ENCODE measurements at places on chromosomes 16 and 17. TPM values are rescaled to one million over a fixed set of nuclear protein-coding genes. Genes with fewer than 3 reads are reported as not detected.

The TBC1D3 gene
- polyA plus RNA-seq, result not detected

The WNK4 gene
- polyA plus RNA-seq, result not detected

The PIPOX gene
- 0.99 TPM for polyA plus RNA-seq

The NXPH3 gene
- not detected for polyA plus RNA-seq

The PLA2G10 gene
- not detected for polyA plus RNA-seq

The NTN1 gene
- not detected for polyA plus RNA-seq

The AGRP gene
- not detected for polyA plus RNA-seq

The MT1F gene
- polyA plus RNA-seq, result 60.7 TPM

The CETP gene
- not detected for polyA plus RNA-seq

The C16orf96 gene
- polyA plus RNA-seq, result 0.05 TPM

The CCDC144A gene
- 1.5 TPM for polyA plus RNA-seq

The SEPTIN12 gene
- polyA plus RNA-seq, result not detected

The LAT gene
- polyA plus RNA-seq, result 331 TPM

The ANKRD40CL gene
- not detected for polyA plus RNA-seq

The DBNDD1 gene
- polyA plus RNA-seq, result 0.94 TPM

The CDC42EP4 gene
- 0.29 TPM for polyA plus RNA-seq

The HSD11B2 gene
- not detected for polyA plus RNA-seq

The TP53TG3 gene
- not detected for polyA plus RNA-seq

The TEKT5 gene
- polyA plus RNA-seq, result not detected

The MLST8 gene
- polyA plus RNA-seq, result 30.8 TPM

The CRHR1 gene
- not detected for polyA plus RNA-seq

The DNAH3 gene
- polyA plus RNA-seq, result not detected

The NSMCE1 gene
- 132 TPM for polyA plus RNA-seq

The SCIMP gene
- polyA plus RNA-seq, result 0.81 TPM

The CBX2 gene
- polyA plus RNA-seq, result 0.10 TPM

The SMIM5 gene
- polyA plus RNA-seq, result 0.13 TPM

The ZG16B gene
- polyA plus RNA-seq, result not detected

The DLX4 gene
- polyA plus RNA-seq, result not detected

The DLG4 gene
- 0.45 TPM for polyA plus RNA-seq

The NME1 gene
- 61.2 TPM for polyA plus RNA-seq

The LRRC36 gene
- polyA plus RNA-seq, result not detected

The GCGR gene
- polyA plus RNA-seq, result not detected

The HS3ST3B1 gene
- polyA plus RNA-seq, result 11.0 TPM

The KRT28 gene
- polyA plus RNA-seq, result not detected

The KRT31 gene
- polyA plus RNA-seq, result not detected

The ICAM2 gene
- 301 TPM for polyA plus RNA-seq

The ZKSCAN2 gene
- polyA plus RNA-seq, result 0.94 TPM

The FNDC8 gene
- polyA plus RNA-seq, result not detected

The SAP30BP gene
- 87.5 TPM for polyA plus RNA-seq

The TBX21 gene
- 59.6 TPM for polyA plus RNA-seq

The LGALS9 gene
- 9.3 TPM for polyA plus RNA-seq

The HS3ST3A1 gene
- 2.5 TPM for polyA plus RNA-seq

The COG1 gene
- polyA plus RNA-seq, result 24.0 TPM

The LGALS9B gene
- not detected for polyA plus RNA-seq

The KRTAP9-4 gene
- not detected for polyA plus RNA-seq

The FBXO47 gene
- polyA plus RNA-seq, result not detected

The KDM6B gene
- polyA plus RNA-seq, result 1.2 TPM

The LUC7L gene
- polyA plus RNA-seq, result 9.2 TPM

The MYH13 gene
- not detected for polyA plus RNA-seq

The TPSD1 gene
- not detected for polyA plus RNA-seq

The MRPS34 gene
- 155 TPM for polyA plus RNA-seq
